ENCODE measurements at places on chromosomes 12 and 14. TPM values are rescaled to one million over a fixed set of nuclear protein-coding genes. Genes with fewer than 3 reads are reported as not detected.

DNA sequence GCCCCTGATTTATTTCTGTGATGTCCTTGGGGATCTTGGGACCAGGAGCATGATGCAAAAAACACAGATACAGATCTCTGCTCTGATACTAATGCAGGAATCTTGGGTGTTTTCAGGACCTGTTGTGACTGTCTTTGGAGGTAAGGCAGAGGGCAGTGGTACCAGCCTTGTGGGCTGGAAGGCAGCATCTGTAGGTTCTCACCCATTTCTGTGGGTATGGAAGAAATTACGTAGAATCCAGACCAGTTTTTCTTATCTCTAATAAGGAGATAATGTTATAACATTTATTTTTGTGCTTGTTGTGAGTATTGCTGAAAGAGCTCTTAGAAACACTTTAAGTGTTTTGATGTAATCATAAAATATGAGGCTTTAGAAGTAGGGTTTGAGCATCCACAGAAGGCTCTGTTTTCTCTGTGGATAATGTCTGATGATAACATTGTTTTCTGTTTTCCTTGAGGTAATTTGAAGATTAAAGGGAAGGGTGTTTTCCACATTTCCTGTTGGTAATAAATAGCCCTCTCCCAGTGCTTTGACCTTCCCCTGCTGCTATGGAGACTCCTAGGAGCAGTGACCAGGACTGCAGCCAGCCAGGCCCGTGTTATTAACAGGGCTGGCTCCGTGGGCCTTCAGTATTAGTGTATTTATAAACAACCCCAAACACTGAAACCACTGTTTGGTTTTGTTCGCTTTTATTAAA is 9.4 kb upstream of the DCP1B start:
- no peaks in the 10 kb centered on the region for H3K36me3 ChIP-seq
- peaks cover 11% of the 10 kb centered on the region for H3K4me1 ChIP-seq
- H3K27ac ChIP-seq: no peak overlapping the region
- no peak for ATAC-seq
- H3K4me3 ChIP-seq: no peak overlapping the region

The BDKRB2 gene
- not detected for total RNA-seq

The LRP1-AS gene
- total RNA-seq: not detected

The ATXN7L3B gene
- 16.3 TPM for total RNA-seq

DNA sequence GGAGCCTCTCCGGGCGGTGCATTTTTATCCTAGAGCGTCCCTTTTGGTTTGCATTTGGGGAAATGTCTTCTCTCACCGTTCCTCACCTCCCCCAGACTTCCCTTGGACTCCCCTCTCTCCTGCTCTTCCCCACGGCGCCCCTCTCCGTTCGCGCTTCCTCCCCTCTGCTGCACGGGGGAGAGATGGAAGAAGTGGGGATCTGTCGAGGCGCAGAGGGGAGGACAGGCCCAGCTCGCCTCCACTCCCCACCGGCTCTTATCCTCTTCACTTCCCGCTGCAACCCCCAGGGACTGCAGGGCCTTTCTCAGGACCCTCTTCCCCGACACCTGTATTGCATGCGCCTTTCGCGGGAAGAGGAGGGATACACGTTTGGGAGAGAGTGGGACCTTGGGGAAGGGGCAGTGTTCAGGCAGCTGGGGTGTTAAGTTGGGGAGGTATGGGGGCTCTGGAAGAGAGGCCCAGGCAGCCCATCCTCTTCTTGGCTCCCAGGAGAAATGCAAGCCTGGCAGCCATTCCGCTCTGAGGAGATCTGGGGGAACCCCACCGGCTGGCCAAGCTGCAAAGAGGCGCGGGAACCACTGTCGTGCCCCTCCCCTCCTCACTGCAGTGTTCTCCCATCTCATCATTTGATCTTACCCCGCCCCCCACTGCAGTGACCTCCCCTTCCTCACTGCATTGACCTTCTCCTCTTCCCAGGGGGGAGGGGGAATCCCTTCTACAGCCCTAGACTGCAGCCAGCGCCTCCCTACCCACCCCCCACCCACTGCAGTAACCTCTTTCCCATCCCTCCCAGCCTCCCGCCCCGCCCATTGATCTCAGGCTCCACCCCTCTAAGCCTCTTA is 788 bp downstream of the ENO2 start:
- H3K36me3 ChIP-seq: peaks cover 59% of the 10 kb centered on the region
- H3K4me3 ChIP-seq: peak overlapping the region; percentile 96
- peak overlapping the region; percentile 93 for H3K27ac ChIP-seq
- H3K4me1 ChIP-seq: peaks cover 25% of the 10 kb centered on the region

The KRT85 gene
- total RNA-seq: not detected

The KRT2 gene
- not detected for total RNA-seq

The CCDC175 gene
- not detected for total RNA-seq

The B3GNT4 gene
- 0.48 TPM for total RNA-seq

DNA sequence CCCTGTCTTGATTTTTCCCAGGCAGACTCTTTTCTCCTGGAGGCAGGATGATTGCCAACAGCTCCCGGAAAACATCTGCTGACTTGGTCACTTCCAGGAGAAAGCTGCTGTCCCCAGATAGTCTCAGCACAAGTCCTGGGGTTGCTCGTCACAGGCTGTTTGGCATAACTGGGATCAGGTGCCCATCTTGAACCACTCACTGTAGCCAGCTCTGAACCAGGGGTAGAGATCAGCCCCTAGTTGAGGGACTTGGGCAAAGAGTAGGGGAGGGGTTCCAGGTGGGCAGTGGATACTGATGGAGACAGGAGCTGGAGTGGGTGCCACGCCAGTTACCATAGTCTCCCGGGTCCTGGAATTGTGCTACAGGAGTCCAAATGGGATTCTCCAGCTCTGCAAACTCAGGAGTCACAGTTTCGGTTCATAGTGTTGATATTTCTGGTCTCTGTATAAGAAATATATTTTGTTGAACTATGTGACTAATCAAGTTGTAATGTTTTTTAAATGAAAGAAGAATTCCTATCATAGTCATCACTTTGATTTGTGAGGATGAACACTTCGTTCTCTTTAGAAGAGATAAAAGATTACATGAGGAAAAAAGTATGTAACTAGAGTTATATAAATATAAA is 1154.5 kb downstream of the AACS start:
- ATAC-seq: no peak
- no peak overlapping the region for H3K27ac ChIP-seq
- H3K4me3 ChIP-seq: no peak overlapping the region
- H3K36me3 ChIP-seq: no peaks in the 10 kb centered on the region
- no peaks in the 10 kb centered on the region for H3K4me1 ChIP-seq

- no peaks in the 10 kb centered on the region for H3K36me3 ChIP-seq
- no peaks in the 10 kb centered on the region for H3K4me1 ChIP-seq
- H3K27ac ChIP-seq: no peak overlapping the region
Observed at GRCh38 chr14:61217516-61217915, 63.6 kb downstream of the TMEM30B start.

GRCh38 chr14:95034788-95035187 is 122.5 kb downstream of the DICER1 start:
- ATAC-seq: no peak
- H3K4me3 ChIP-seq: no peak overlapping the region
- H3K4me1 ChIP-seq: no peaks in the 10 kb centered on the region
- H3K27ac ChIP-seq: no peak overlapping the region
- H3K27me3 ChIP-seq: peaks cover 4% of the 10 kb centered on the region
- H3K36me3 ChIP-seq: no peaks in the 10 kb centered on the region

GRCh38 chr12:108772891-108773797 is 41.8 kb upstream of the CORO1C start:
- no peak for ATAC-seq
- no peaks in the 10 kb centered on the region for H3K36me3 ChIP-seq
- H3K27me3 ChIP-seq: peaks cover 9% of the 10 kb centered on the region
- no peak overlapping the region for H3K4me3 ChIP-seq

GRCh38 chr12:57517187-57517586 is 3.1 kb downstream of the DDIT3 start:
- H3K36me3 ChIP-seq: peaks cover 95% of the 10 kb centered on the region
- no peak overlapping the region for H3K27ac ChIP-seq
- no peaks in the 10 kb centered on the region for H3K27me3 ChIP-seq
- H3K4me3 ChIP-seq: peak overlapping the region; percentile 81

GRCh38 chr14:50225067-50225973 is 6.1 kb downstream of the SOS2 start:
- peaks cover 17% of the 10 kb centered on the region for H3K36me3 ChIP-seq
- peak overlapping the region; percentile 2 for H3K4me3 ChIP-seq
- H3K27ac ChIP-seq: peak overlapping the region; percentile 65
- H3K4me1 ChIP-seq: peaks cover 34% of the 10 kb centered on the region

The KRT78 gene
- not detected for total RNA-seq

The NANOG gene
- total RNA-seq: not detected

The FOXA1 gene
- not detected for total RNA-seq

The PZP gene
- total RNA-seq: not detected
